Melanocyte of skin (primary cell): ENCODE measurements at places on chromosomes 11 and 22. TPM values are rescaled to one million over a fixed set of nuclear protein-coding genes. Genes with fewer than 3 reads are reported as not detected.

Gene KIRREL3
- total RNA-seq = not detected in 2 replicates

Gene ZP1
- total RNA-seq = under 0.01 TPM in 1 of 2 replicates, not detected in the other

Gene CSRP3
- not detected in 2 replicates for total RNA-seq

Gene HRAS
- total RNA-seq = 29.6 and 43.6 TPM in 2 replicates
